ENCODE measurements at places on chromosomes 2 and 18.

DNA sequence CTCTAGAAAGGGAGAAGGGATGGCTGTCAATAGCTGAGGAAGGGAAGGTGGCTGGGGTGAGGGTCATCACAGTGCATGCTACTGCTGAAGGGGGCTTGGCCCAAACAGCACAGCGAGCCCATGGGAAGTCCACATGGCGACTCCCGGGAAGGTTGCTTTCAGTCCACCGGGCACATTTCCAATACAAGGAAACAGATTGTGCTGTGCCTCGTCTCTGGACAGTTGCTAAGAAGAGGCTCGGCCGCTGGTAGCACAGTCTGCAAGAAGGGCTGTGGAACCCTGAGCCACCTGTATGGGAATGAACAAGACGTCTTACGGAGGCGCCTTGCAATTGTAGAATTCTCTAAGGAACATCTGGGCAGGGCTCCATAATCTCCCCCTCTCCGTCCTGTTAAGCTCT lies 123.1 kb downstream of the CELF4 start:
- DNase-seq: no peak

GRCh38 chr2:119550856-119551255 lies 6.6 kb downstream of the CFAP221 start:
- DNase-seq: no peak

DNA sequence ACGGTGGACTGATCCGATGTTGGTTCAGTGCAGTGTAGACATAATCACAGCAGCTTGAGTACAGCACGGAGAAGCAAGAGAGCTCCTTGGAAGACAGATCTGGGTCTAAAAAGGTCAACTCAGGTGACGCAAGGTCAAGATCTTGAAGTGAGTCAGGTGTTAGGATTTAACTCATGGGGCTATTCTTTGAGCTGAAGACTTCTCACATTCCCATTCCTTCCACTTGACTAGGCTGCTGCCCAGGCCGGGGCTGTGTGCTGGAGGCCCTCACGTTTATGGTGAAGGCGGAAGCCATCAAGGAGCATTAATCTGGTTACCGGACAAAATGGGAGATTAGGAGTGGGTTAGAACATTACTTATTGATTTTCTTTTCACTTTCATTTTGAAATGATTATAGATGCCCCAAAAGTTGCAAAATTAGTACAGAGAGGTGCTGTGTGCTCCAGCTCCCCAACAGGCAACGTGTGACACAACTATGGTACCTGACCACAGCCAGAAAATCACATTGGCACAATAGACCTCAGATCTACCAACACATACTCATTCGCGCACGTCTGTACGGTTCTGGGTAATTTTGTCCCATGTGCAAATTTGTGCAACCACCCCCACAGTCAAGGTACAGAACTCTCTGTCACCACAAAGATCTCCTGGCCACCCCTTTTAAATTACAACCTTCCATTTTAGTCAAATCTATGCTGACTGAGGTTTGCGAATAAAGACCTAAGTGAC lies 77.6 kb upstream of the SEC11C start:
- no peak for DNase-seq

DNA sequence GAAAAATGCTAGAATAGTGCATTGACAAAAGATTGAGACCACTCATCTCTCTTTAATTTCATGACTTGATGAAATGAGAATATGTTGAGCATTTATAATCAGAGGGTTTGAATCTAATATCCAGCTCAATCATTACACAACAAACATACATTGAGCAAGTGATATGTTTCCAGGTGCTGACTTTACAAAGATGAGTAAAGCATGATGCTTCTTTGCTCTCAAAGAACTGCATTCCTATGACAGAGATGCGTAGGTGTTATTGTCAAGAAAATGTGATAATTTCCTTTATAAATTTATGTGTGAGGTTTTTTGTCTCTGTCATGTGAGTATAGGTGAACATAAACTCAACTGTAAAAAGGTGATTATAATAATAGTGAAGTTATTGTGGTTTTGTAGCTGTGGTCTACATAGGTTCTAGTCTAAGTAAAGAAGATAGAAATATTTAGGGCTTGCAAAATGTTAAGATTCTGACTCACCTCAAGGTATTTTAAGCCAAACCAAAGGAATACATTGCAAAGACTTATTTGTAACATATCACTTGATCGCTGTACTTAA lies 389.8 kb downstream of the GALNT13 start:
- no peak for DNase-seq
